Cardiac septum (tissue), 1 donor: ENCODE measurements at places on chromosomes 6 and 20.

DNA sequence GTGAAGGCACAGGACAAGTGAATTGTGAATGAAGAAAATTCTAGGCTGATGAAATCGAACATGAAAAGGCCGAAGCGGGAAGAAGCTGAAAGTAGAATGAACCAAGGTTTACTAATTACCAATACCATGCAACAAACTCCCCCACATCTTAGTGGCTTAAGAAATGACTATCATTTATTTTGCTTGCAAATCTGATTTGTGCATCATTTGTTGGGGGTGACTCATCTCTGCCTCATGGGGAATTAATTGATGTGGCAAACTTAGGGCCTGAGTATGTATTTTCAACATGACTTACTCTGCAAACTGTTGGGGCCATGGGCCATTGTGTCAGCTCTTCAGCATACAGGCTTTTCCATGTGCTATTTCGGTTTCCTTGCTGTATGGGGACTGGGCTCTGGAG is 26.8 kb downstream of the PPP1R14C start:
- DNase-seq = no peak

DNA sequence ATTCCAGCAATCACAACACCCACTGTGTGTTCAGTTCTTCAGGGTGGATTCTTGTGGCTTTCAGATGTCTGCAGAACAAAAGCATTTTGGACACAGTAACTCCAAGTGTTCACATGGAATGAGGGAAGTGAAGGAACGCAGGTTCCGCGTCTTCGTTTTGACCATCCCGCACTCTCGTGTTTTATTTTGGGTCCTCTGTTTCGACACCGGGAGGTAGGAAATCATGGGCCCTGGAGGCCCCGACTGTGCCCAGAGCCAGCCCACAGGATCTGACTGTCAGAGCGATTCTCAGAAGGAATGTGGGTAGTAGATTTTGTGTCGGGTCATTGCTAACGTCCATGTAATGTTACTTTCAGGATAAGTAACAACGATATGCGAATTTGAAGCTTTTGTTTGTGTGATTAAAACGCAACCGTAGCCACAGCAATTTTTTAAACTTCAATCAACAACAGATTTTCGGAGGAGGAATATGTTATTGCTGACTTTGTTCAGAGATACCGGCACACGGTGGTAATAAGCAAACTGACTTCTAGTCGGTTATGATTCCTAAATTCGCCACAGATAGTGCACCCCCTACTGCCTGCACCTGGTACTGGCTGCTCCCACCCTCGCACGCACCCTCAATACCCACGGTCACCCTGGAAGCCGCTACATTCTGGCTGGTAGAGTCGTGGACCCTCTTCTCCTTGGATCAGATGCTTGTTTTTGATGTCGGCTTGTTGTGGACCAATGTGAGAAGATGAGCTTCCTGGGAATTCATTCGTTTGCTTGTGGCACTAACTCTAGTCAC is 10.5 kb downstream of the NPEPL1 start:
- DNase-seq = peak; percentile 61

DNA sequence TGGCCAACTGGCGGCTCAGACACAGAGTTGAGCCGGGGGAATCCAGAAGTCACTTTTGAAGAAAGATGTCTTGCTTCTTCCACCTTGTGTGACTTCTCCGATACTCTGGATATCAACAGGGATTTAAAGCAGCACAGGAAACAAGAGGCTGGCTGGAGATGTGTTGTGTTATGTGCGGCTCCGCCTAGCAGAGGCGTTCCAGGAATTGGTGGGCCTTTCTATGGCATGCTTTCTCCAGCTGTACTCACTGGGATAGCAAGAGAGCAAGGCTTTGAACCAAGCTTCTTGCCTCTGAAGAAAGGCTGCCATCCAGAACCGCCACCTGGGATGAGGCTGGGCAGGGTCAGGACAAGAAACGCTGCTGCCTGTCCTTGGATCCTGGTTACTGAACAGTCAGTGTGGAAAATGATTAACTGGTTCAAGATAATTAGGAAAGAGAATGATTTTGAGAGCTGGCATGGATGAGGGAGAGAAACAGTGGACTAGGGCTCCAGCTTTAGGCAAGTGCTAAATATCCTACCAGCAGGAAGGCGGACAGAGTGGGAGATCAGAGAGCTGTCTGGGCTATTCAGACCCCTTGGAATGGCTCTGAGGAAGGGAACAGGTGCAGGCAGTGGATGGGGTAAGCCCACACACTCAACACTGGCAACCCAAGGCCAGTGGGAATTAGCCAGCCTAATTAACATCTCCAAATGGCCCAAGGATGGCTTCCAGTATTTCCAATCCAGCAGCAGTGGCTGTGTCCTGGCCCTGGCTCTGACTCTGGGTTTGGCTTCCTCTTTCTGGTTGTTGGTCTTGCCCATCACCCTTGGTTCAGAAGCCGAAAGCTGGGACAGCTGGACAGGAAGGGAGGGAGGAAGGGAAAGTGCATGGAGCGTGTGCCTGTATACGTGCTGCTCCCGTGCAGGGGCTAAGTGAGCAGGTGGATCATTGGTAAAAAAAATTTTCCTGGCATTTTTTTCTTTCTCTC is 31.9 kb downstream of the INSM1 start:
- no peak for DNase-seq

GRCh38 chr6:164401871-164402270 is 907.5 kb downstream of the C6orf118 start:
- DNase-seq = no peak

DNA sequence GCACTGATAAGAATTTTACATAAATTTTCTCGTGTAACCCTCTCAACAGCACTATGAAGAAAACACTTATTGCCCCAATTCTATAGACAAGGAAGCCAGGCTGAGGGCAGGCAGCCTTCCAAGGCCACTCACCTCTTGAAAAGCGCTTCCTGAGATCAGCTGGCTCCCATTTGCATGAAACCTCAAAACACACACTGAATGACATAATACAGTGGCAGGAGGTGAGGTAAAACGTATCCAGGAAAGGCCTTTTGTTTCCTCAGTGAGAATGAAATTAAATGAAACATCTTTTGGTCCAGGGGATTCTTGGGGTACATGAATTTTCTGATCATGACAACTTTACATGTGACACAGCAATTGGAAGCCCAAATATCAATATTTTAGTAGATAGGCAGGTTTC is 112.5 kb downstream of the WDR27 start:
- DNase-seq = no peak

GRCh38 chr6:135537741-135538301 is 40.3 kb upstream of the AHI1 start:
- no peak for DNase-seq

- DNase-seq = no peak
Measured at GRCh38 chr6:146361128-146361924, 182.3 kb upstream of the RAB32 start.

DNA sequence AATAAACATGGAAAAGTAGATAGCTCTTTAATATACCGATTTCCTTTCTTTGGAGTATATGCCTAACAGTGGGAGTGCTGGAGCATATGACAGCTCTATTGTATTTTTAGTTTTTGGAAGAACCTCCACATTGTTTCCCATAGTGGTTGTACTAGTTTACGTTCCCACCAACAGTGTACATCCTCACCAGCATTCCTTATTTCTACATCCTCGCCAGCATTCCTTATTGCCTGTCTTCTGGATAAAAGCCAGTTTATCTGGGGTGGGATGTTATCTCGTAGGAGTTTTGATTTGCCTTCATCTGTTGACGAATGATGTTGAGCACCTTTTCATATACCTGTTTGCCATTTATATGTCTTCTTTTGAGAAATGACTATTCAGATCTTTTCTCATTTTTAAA is 2.6 kb downstream of the MICA start:
- DNase-seq = no peak

DNA sequence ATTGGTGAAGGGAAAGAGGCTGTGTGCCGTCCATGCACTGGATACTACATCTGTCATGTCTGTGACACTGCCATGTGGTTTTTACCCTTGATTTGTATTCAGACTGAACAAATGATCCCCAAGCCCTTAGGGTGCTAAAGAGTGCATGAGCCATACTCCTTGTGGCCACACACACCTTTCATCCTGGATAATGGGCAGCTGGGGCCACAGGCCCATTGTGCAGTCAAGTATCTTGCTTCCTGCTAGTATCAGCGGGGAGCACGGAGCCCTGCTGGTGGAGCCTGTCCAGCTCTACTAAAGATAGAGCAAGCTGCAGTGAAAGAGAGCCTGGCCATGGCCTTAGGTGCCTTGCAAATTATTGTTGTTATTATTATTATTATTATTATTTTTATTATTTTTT is 75.1 kb downstream of the SLX4IP start:
- no peak for DNase-seq

- DNase-seq = no peak
Measured at GRCh38 chr6:131004936-131005335, 58.1 kb downstream of the EPB41L2 start.

DNA sequence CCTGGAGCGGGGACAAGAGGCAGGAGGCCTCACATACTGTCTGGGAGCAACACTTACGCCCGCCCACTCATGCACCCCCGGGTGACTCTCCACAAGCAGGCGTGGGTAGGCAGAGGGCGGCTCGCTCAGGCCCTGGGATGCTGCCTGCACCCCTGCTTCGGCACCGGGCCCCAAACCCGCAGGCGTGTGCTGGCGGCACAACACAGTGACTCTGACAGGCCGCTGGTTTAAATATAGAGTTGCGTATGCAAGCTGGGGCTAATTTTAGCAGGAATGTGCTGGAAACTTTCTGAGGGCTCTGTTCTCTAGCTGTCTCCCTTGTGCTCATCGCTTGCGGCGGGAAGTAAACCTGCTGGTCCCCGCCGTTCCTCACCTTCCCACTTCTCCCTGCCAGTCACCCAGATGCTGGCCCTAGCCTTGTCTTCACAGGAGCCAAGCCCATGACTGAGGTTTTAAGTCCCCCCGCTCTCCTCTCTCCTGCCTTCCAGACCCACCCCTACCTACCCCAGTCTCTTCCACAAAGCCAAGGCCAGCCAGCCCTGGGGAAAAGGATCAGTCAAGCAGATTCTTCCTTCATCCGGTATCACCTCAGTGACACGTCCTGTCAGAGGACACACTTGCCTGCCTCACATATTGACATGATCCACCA is 94.5 kb upstream of the FOXP4 start:
- no peak for DNase-seq

DNA sequence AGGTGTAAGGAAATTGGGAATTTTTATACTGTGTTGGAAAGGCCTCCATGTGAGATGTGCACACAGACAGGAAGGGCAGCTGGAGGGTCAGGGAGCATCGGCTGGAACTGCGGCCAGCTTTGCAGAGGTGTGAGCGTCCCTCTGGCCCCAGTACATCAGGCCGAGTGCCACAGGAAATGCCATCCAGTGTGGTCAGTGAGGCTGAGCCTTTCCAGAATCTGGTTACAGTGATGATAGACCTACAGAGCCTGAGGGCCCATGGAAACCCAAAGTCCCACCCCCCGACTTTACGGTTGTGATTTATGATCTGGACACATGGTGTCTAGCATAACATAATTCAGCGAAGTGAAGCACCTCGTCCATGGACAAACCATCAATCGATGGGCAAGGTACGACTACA is 137.3 kb upstream of the PDE10A start:
- DNase-seq = no peak

GRCh38 chr6:27495386-27496135 is 22.7 kb upstream of the ZNF184 start:
- no peak for DNase-seq

DNA sequence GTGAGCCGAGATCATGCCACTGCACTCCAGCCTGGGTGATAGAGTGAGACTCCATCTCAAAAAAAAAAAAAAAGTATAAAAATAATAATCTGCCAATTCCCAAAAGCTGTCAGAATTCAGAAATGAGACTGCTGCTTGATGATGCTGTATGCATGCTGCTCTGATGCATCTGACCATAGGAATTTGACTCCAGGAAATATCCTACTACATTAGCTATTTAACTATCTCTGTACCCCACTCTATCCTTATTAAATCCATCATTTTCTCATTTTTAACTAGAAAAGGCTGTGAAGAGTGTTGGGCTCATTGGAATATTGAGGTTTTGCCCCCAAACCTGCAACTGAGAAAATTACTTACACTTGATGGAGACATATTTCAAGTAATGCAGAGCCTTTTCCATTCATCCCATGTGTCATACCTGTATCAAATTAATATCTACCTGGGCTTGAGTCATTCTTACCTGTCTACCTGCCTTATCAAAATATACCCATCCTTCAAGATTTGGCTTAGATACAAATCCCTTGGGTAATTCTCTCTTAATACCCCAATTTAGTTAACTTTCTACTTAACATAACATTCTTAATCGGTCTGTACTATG is 135.2 kb upstream of the PREP start:
- no peak for DNase-seq

DNA sequence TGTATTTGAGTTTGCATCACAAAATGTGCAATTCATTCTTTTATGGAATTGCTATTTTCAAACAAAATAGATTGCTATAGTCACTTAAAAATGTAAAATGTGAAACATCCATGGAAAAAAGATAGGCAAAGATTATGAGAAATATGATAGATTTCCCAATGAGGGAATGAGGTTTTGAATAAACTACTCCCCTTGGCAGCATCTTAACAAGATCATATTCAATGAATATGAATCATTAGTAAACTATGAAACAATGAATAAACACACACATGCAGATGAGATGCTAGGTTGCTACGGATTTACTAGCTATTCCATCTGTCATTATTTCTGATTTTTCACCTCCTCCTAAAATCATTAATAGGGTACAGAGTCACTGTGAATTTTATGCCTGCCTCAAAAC is 401.8 kb downstream of the PHF3 start:
- no peak for DNase-seq
